ENCODE measurements at places on chromosomes 6 and 20. TPM values are rescaled to one million over a fixed set of nuclear protein-coding genes. Genes with fewer than 3 reads are reported as not detected.

DNA sequence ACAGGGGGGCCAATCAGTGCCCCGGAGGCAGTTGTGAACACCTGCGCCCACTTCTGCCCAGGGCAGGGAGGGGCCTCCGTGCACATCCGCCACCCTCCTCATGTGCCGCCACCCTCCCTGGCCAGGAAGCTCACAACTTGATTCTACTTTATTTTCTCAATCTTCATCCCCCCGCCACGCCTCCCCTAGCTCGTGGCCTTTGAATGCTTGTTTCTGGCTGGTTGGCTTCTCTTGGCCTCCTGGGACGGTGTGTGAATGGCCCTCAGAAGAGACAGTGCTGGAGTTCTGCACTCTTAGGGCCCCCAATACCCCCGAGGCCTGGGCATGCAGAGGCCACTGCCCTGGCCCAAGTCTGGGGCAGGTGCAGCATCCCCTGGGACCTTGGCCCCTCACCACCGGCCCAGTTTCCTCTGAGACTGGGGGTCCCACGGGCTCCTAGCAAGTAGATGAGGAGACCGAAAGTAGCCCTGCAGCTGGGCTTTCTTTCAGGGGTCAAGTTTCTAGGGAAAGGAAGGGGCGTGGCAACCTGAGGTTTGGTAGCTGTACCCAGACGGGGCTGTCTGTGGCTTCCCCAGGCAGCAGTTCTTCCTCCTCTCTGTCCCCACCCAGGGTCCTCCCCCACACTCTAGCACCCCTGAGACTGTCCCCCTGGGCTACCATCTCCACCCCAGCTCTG lies 1.3 kb downstream of the RGS19 start:
- peaks cover 15% of the 10 kb centered on the region for H3K36me3 ChIP-seq
- peaks cover 6% of the 10 kb centered on the region for H3K27me3 ChIP-seq
- peaks cover 13% of the 10 kb centered on the region for H3K4me1 ChIP-seq
- H3K27ac ChIP-seq: no peak overlapping the region
- no peak overlapping the region for H3K4me3 ChIP-seq
- DNase-seq: no peak

The SCUBE3 gene
- 21.1 TPM for total RNA-seq

GRCh38 chr20:20552076-20552475 lies 160.4 kb downstream of the RALGAPA2 start:
- H3K36me3 ChIP-seq: no peaks in the 10 kb centered on the region
- no peak for DNase-seq
- H3K27ac ChIP-seq: no peak overlapping the region
- no peaks in the 10 kb centered on the region for H3K27me3 ChIP-seq

GRCh38 chr6:87334683-87335082 lies 5.6 kb upstream of the GJB7 start:
- H3K4me1 ChIP-seq: peaks cover 6% of the 10 kb centered on the region
- no peak overlapping the region for H3K4me3 ChIP-seq
- no peaks in the 10 kb centered on the region for H3K36me3 ChIP-seq
- H3K27ac ChIP-seq: no peak overlapping the region
- no peaks in the 10 kb centered on the region for H3K27me3 ChIP-seq

The CST2 gene
- not detected for total RNA-seq

GRCh38 chr6:135640048-135640447 lies 142.5 kb upstream of the AHI1 start:
- H3K4me1 ChIP-seq: no peaks in the 10 kb centered on the region
- no peaks in the 10 kb centered on the region for H3K36me3 ChIP-seq
- no peak overlapping the region for H3K27ac ChIP-seq
- no peak for DNase-seq
- H3K4me3 ChIP-seq: no peak overlapping the region

- no peak for DNase-seq
- peaks cover 15% of the 10 kb centered on the region for H3K27me3 ChIP-seq
Observed at GRCh38 chr6:90471263-90471662, 115.6 kb downstream of the MAP3K7 start.

DNA sequence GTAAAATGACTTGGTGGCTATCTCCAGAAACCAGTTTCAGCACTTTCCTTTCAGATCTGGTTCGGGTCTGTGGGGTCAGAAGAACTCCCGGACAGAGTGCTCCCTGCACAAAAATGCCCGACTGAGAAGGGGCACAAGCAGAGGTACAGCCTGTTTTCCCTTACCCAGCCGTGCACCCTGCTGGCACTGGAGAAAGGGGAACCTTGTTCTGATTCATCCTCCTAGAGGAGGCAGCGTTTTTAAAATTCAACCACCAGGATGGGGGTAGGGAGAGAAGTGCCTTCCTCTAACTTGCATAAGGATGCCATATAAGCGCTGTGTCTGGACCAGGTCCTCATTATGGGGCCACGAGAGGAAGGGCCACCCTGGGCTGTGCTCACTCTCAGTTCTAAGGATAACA lies 17.6 kb downstream of the RIMS4 start:
- peaks cover 20% of the 10 kb centered on the region for H3K27me3 ChIP-seq
- no peaks in the 10 kb centered on the region for H3K4me1 ChIP-seq
- no peak overlapping the region for H3K27ac ChIP-seq
- H3K4me3 ChIP-seq: no peak overlapping the region
- DNase-seq: no peak

- H3K4me1 ChIP-seq: peaks cover 1% of the 10 kb centered on the region
- H3K36me3 ChIP-seq: no peaks in the 10 kb centered on the region
- H3K4me3 ChIP-seq: no peak overlapping the region
- H3K27ac ChIP-seq: no peak overlapping the region
Observed at GRCh38 chr20:54555150-54555549, 79.8 kb downstream of the DOK5 start.

GRCh38 chr20:16712511-16712947 lies 17.3 kb upstream of the SNRPB2 start:
- H3K36me3 ChIP-seq: no peaks in the 10 kb centered on the region
- no peak for DNase-seq
- no peak overlapping the region for H3K4me3 ChIP-seq
- peaks cover 3% of the 10 kb centered on the region for H3K27me3 ChIP-seq
- no peak overlapping the region for H3K27ac ChIP-seq

GRCh38 chr6:75778757-75779156 lies 29.7 kb downstream of the MYO6 start:
- no peak overlapping the region for H3K27ac ChIP-seq
- no peak for DNase-seq
- no peaks in the 10 kb centered on the region for H3K27me3 ChIP-seq
- H3K4me1 ChIP-seq: peaks cover 6% of the 10 kb centered on the region
- H3K4me3 ChIP-seq: no peak overlapping the region

The WFDC13 gene
- total RNA-seq: not detected

The UNC93A gene
- total RNA-seq: not detected

DNA sequence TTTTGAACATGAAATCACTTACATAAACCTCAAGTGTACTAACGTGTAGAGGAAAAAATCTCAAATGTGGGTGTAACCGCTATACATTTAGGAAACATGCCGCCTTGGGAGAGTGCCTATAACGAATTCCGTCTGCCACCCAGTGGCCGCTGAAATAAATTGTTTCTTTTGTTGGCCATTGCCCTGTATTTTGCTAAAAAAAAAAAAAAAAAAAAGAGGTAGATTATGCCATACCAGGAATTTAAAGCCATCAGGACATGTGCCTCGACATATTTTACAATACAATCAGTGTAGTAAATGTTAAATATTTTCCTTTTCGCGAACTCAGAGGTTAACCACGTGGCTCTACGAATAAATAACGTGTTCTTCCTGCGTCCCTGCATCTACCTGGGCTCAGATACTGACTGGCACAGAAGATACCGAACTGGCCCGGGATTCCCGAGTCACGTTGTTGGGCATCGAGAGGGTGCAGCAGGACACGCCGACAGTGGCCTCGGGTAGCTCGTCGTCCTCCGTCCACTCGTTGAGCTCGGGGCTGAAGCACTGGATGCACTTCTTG lies 14.3 kb downstream of the KLHL31 start:
- peak overlapping the region; percentile 78 for H3K4me3 ChIP-seq
- no peaks in the 10 kb centered on the region for H3K36me3 ChIP-seq
- peaks cover 10% of the 10 kb centered on the region for H3K27me3 ChIP-seq

The PGC gene
- total RNA-seq: not detected

- H3K4me1 ChIP-seq: peaks cover 8% of the 10 kb centered on the region
- no peak overlapping the region for H3K4me3 ChIP-seq
- no peak overlapping the region for H3K27ac ChIP-seq
- H3K36me3 ChIP-seq: peaks cover 11% of the 10 kb centered on the region
- DNase-seq: no peak
Observed at GRCh38 chr6:32839356-32839755, 817 bp upstream of the TAP2 start.

The DEFB125 gene
- not detected for total RNA-seq

The FOXP4 gene
- 0.72 TPM for total RNA-seq

DNA sequence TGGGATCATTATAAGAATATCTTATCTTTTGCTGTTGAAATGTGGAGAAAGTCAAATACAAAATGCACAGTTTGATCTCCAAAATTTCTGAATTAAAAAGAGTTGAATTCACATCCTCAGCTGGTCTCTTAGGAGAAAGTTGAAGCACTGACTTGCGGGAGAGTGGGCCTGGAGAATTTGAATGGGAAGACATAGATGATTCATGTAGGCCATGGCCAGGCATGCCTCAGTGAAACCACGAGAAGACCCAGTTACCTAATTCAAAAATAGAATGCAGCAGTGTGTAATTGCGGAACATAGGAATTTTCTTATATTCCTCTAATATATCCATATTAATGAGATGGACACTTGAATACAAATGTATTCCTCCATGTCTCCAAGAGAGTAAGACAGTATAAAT lies 53.0 kb upstream of the DTNBP1 start:
- H3K4me1 ChIP-seq: no peaks in the 10 kb centered on the region
- no peaks in the 10 kb centered on the region for H3K36me3 ChIP-seq
- H3K27ac ChIP-seq: no peak overlapping the region
- DNase-seq: no peak
- no peak overlapping the region for H3K4me3 ChIP-seq

The TMEM217 gene
- total RNA-seq: 1.4 TPM

The ADGB gene
- total RNA-seq: not detected

DNA sequence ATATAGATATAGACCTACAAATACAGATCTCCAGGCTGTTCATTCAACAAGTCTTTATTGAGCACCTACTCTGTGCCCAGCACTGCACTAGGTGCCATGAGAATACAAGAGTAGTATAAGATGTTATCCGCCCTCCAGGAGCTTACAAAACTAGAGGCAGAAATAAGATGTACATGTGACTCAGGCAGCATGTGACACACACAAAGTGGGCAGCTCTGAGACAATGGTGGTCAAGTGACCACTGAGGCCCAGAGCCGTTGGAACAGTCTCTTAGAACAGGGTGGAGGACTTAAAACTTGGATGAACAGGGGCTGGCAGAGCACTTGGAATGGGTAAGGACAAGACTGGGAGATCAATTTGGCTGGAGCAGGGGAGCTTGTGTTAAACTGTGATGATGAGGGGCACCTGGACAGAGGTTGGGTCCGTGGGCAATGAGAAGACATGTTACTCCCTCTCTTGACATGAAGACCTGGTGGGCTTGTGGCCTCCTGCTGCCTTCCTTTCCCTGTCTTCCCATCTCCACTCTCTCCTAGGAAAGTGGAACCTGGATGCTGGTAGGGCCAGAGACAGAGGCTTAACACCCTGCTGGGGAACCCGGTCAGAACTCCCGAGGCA lies 21.2 kb downstream of the TRIM15 start:
- H3K36me3 ChIP-seq: peaks cover 26% of the 10 kb centered on the region
- no peak overlapping the region for H3K4me3 ChIP-seq
- H3K27ac ChIP-seq: no peak overlapping the region
- H3K27me3 ChIP-seq: no peaks in the 10 kb centered on the region

GRCh38 chr6:25615471-25615870 lies 36.5 kb upstream of the SCGN start:
- no peak for DNase-seq
- H3K27ac ChIP-seq: no peak overlapping the region
- no peaks in the 10 kb centered on the region for H3K36me3 ChIP-seq
- H3K27me3 ChIP-seq: no peaks in the 10 kb centered on the region

The PRL gene
- total RNA-seq: not detected

DNA sequence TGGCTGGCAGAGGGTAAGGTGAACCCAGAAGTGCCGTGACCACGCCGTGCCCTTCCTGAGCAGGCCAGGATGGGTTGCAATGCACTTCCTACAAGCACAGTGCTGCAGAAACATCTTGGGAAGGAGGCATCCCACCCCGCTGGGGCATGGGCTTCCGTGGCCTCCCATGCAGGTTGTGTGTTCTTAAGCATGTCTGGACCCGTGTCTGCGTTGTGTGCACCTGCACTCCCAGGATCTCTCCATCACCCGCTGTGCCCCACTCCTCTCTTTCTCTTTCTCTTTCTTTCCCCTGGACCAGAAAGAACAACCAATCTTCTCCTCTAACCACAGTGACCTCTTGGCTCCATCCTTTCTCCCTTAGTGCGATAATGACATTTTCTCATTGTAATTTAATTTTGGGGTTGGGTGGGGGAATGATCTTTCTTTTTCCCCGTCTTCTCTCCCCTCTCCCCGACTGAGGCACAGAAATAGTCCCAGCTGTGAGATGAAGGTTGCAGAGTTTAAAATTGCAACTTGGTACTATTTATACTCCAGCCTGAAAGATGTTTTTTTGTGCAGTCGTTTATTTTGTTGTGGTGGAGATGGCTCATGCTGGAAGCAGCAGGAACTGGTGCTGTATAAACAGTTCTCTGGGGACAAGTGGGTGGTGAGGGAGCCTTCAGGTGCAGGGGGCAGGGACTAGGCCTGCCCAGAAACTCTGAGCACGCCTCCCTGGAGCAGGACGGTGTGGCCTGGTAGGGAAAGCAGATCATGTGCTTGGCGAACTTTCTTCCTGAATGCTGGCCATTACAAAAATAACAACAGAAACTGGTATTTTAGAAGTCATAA lies 20.5 kb downstream of the BCAS4 start:
- H3K4me1 ChIP-seq: peaks cover 15% of the 10 kb centered on the region
- H3K4me3 ChIP-seq: peak overlapping the region; percentile 9
- H3K27me3 ChIP-seq: no peaks in the 10 kb centered on the region
- no peak overlapping the region for H3K27ac ChIP-seq
- DNase-seq: peak; percentile 92

- H3K36me3 ChIP-seq: no peaks in the 10 kb centered on the region
- peak; percentile 1 for DNase-seq
- H3K27me3 ChIP-seq: no peaks in the 10 kb centered on the region
- H3K4me1 ChIP-seq: no peaks in the 10 kb centered on the region
Observed at GRCh38 chr6:150685860-150686259, 86.2 kb downstream of the PLEKHG1 start.

The SLC4A11 gene
- 0.28 TPM for total RNA-seq

- no peak overlapping the region for H3K4me3 ChIP-seq
- H3K4me1 ChIP-seq: peaks cover 4% of the 10 kb centered on the region
- H3K27me3 ChIP-seq: no peaks in the 10 kb centered on the region
- no peak overlapping the region for H3K27ac ChIP-seq
Observed at GRCh38 chr6:111361648-111362047, 121.4 kb downstream of the REV3L start.

GRCh38 chr6:55212156-55212555 lies 37.8 kb downstream of the HCRTR2 start:
- no peaks in the 10 kb centered on the region for H3K36me3 ChIP-seq
- no peaks in the 10 kb centered on the region for H3K27me3 ChIP-seq
- no peaks in the 10 kb centered on the region for H3K4me1 ChIP-seq
- DNase-seq: peak; percentile 1

GRCh38 chr6:43951756-43952675 lies 175.2 kb downstream of the MRPL14 start:
- H3K27ac ChIP-seq: no peak overlapping the region
- DNase-seq: no peak
- peaks cover 13% of the 10 kb centered on the region for H3K4me1 ChIP-seq
- no peak overlapping the region for H3K4me3 ChIP-seq

The PPIL6 gene
- total RNA-seq: 0.18 TPM

GRCh38 chr6:133889557-133890403 lies 867 bp downstream of the TCF21 start:
- peaks cover 35% of the 10 kb centered on the region for H3K36me3 ChIP-seq
- H3K4me1 ChIP-seq: peaks cover 10% of the 10 kb centered on the region
- H3K4me3 ChIP-seq: peak overlapping the region; percentile 99

Data from IMR-90 (cell line).